ENCODE measurements at places on chromosomes 2 and 18. TPM values are rescaled to one million over a fixed set of nuclear protein-coding genes. Genes with fewer than 3 reads are reported as not detected.

The KCNE4 gene
- total RNA-seq = 0.89 TPM

The TAF4B gene
- total RNA-seq = 2.6 TPM

The ANKRD30BL gene
- total RNA-seq = not detected

The COL6A3 gene
- 79.5 TPM for total RNA-seq

The PSD4 gene
- 72.1 TPM for total RNA-seq

The POTEF gene
- total RNA-seq = not detected

The LYPD6B gene
- total RNA-seq = 7.0 TPM

The SLC38A11 gene
- 3.7 TPM for total RNA-seq

Data from left colon (tissue), 2 donors.